Activated T-cell treated with anti-CD3 and anti-CD28 coated beads for 24 hours (primary cell): ENCODE measurements at places on chromosomes 3 and 15.
A peak's percentile ranks its signal among the peaks of the same experiment; 100 is the strongest.

DNA sequence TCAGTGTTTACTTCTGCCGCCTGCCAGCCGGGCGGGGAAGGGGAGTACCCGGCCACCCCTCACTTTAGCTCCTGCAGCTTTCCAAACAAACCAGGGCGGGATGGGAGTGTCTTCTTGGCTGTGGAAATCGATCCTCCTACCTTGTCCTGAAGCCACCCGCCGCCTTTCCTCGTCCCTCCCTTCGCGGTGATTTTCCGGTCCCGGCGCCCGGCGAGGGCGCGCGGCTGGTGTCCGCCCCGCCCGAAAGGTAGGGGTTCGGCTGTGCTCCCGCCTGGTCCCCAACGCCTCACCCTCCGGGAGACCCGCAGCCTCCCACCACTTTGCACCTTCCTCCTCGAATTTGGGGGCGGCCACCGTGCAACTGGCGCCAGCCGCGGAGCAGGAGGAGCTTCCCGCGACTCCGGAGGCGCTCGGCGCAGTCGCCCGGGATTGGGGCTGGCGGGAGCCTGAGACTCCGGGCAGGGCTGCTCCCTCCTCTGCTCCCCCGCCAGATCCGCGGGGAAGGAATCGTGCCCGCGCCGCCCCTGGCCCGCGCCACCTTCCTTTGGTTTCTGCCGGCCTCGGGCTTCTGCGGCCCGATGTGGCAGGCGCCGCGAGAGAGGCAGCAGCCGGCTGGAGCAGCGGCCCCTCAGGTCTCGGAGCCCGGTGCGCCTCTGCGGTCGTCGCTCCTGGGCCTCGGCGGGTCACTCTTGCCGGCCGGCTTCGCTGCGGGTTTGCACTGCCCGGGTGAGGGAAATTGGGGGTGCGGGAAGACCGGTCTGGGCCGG is 30.7 kb upstream of the ST3GAL6 start:
- no peak for DNase-seq

DNA sequence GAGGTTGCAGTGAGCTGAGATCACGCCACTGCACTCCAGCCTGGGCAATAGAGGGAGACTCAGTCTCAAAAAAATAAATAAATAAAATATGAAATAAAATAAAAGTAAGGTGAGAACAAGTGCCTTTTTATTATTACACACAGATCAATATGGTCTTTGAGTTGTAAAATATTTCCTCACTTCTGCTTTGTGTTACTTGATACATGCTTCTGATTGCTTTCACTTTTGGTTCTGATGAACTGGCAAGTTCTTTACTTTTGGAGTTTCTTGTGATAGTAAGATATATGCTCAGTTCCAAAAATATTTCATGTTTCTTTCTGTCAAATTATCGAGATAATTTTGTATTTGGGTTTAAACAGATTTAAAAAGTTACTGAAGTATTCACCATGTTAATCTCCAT is 16.6 kb upstream of the GYG1 start:
- no peak for DNase-seq

DNA sequence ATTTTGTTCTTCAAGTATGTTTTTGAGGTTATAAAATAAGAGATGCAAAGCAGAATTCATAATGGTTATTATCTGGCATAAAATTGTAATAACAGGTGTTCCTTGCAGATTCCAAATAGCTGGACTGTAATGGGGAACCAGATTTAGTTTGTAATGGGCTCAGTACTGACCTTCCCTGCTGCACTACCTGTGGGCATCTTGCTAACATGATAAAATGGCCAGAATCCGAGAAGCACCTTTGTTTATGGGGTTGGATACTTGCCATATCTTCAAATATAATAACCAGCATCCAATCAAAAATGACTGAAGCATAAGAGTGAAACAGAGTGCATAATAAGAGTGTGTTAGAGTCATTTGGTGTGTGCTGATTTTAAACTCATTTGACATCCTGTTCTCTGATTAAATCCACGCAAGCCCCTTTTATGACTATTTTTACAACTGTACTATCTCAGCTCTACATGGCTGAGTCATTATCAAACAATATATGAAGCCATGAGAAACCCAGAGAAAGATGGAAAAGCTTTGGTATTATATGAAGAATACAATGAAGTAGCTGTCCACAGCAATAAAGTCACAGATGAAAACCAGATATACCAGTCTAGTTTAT is 292.4 kb downstream of the CNTN4 start:
- DNase-seq = no peak

DNA sequence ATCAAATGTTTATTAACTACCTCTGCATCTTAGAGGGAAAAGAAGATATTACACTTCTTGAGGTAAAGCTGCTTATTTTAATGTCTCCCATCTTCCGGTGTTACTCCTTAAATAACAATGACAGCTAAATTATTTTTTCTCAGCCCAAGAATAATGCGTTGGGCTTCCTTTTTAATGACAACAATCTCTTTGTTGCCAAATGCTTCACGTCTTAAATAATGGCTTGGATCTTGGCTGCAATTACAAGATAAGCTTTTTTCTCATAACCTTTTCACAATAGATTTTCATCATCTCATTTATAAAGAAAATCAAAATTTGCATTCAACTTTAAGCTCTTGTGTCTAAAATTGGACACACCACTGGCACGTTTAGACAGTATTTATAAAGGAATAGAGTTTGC is 89.2 kb upstream of the COL8A1 start:
- no peak for DNase-seq

- no peak for DNase-seq
Measured at GRCh38 chr3:21142949-21143348, 608.1 kb downstream of the ZNF385D start.

- DNase-seq = no peak
Measured at GRCh38 chr3:147408188-147409100, 721 bp upstream of the ZIC1 start.

GRCh38 chr3:32208447-32208846 is 30.0 kb upstream of the CMTM8 start:
- DNase-seq = no peak

- no peak for DNase-seq
Measured at GRCh38 chr3:191342411-191342810, 12.1 kb upstream of the UTS2B start.

- DNase-seq = no peak
Measured at GRCh38 chr3:59094446-59094845, 44.6 kb upstream of the CFAP20DC start.

DNA sequence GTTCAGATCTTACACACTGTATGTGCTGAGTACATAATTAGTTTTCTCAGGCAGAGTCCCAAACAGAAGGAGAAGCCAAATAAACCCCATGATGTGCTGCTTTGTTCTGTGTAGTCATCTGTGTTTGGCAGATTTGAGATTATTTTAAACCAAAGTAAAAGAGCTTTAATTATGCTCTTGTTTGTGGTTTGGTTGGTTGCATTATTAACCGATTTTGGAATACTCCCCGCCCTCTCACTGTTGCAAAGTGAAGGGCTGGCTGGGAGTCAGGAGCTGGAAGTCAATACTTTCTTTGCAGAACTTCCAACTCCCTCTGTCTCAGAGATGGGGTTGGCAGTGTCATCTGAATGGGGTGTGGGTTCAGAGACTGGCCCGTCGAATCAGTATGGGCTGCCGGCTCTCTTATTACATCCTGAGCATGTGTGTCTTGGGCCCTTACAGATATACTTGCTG is 34.4 kb downstream of the SLCO3A1 start:
- DNase-seq = no peak

GRCh38 chr3:108391917-108392593 is 95.7 kb downstream of the HHLA2 start:
- no peak for DNase-seq

GRCh38 chr15:60004846-60005351 is 788 bp downstream of the FOXB1 start:
- DNase-seq = no peak

DNA sequence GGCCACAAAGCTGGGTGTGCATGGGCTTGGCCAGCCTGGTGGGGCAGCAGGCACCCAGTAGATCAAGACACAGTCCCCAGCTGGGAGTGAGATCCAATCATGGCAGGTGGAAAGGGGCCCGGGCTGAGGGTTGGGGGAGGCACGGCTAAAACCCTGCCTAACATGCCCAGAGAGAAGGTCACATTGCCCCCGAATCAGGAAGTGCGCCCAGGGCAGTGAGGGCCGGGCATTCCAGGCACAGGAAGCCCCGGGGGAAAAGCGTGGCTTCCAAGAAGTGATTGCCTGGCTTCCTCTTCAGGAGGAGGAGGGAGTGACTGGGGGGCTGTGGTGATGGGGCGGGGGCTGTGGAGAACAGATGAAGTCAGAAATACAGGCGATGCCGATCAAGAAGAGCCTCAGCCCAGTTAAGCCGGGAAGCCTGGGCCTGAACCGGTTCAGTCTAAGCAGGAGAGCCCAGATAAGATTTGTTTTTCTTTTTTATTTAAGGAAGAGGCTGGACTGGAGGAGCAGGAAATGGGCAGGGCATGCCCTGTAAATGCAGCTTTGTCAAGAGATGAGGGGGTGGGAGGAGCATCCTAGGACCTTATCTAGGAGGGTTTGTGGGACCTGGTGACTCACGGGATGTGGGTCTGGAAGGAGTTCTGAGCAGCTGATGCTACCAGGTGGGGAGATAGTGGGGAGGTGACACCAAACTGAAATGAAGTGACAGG is 83.9 kb downstream of the CHSY1 start:
- peak; percentile 68 for DNase-seq

- no peak for DNase-seq
Measured at GRCh38 chr3:178300441-178300959, 235.7 kb upstream of the KCNMB2 start.

- no peak for DNase-seq
Measured at GRCh38 chr3:65778968-65779367, 259.8 kb downstream of the MAGI1 start.

DNA sequence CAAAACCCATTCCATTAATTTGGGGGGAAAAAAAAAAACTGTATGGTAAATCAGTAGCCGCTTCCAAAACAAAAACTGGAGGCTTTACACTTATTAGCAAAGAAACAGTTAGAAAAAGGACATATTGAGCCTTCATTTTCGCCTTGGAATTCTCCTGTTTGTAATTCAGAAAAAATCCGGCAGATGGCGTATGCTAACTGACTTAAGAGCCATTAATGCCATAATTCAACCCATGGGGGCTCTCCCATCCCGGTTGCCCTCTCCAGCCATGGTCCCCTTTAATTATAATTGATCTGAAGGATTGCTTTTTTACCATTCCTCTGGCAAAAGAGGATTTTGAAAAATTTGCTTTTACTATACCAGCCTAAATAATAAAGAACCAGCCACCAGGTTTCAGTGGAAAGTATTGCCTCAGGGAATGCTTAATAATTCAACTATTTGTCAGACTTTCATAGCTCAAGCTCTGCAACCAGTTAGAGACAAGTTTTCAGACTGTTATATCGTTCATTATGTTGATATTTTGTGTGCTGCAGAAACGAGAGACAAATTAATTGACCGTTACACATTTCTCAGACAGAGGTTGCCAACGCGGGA is 9.4 kb upstream of the RPL24 start:
- DNase-seq = no peak

DNA sequence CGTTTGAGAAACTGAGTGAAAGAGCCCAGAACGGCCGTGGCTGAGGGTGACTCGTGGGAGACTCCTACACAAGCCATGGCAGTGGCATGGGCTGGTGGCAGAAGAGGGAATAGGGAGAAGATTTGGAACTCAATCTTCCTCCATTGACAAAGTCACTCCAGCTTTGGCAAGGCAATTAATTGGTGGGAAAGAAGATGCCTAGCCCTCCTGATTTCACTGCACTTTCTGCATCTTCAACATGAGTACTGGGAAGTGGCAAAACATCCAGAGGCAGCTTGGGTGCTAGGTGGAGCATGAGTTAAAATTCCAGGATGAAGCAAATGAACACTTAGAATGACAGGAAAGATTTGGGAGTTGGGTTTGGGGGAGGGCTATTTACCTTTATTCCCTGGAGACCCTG is 1.4 kb upstream of the TGFBR2 start:
- no peak for DNase-seq

GRCh38 chr3:10025205-10026083 is 793 bp upstream of the FANCD2 start:
- DNase-seq = no peak

DNA sequence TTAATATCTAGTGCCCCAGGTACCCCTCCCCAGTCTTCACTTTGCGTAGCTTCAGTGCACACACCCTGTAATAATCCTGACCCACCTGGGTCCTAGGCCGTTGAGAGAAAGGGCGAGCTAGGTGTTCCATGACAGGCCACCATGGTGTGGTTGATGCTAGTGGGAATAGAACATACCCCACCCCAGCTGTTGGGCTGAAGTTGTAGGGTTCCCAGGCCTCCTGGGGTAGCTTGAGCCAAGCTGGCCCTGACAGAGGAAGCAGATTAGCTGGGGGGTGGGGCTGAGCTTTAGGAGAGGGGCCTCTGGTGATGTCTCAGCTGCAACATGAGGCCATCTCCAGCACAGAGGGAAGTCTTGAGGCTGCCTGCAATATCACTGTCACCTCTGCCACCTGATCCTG is 40.5 kb downstream of the RAB11A start:
- no peak for DNase-seq

DNA sequence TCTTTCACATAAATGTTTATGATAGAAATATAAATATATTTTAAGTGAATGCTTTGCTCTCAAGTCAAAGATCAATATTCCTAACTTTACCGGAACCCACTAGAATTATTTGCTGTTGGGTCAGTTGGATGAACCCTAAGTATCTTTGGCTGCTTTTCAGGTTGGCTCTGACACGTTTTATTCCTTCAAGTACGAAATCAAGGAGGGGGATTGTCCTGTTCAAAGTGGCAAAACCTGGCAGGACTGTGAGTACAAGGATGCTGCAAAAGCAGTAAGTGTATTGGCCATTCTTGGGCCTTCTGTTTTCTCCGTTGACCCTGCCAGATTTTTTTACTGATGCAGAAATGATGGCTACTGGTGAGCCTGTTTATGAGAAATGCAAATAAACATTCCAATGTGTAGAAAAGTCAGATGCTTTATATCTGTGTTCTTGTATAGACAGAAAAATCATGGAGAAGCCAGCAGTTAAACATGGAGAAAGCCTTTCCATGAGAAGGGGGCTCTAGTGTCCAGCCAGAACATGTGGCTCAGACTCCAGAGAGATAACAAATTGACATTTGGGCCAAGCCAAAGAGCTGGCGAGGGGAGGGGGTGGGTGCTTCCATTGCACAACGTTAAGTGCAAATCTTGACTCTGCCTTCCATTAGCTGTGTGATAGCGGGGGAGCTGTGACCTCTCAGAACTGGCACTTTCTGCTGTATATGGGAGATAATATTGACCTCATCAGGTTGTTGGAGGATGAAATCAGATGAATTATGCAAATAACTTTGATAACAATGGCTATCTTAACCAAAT is 3.0 kb downstream of the KNG1 start:
- DNase-seq = no peak

- no peak for DNase-seq
Measured at GRCh38 chr3:10244009-10244408, 4.2 kb upstream of the TATDN2 start.

GRCh38 chr15:75483961-75484360 is 32.5 kb upstream of the SIN3A start:
- DNase-seq = no peak
